ENCODE measurements at places on chromosomes 1 and 21.

DNA sequence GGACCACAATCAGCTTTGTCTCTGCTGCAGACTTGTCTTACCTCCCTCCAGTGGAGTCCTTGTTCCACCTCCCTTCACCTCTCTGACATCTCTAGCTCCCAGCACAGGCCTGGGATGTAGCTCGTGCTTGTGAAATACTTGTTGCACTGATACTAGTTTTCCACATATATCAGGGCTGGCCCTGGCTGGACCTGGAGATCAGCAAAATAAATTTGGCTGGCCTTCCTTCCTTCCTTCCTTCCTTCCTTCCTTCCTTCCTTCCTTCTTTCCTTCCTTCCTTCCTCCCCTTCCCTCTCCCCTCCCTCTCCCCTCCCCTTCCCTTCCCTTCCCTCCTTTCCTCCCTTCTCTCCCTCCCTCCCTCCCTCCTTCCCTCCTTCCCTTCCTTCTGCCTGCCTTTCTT is 196.5 kb downstream of the HIVEP3 start:
- DNase-seq: no peak

GRCh38 chr1:35112668-35113067 is 33.5 kb downstream of the ZMYM1 start:
- DNase-seq: no peak

- DNase-seq: no peak
Observed at GRCh38 chr1:57041901-57042300, 76.1 kb upstream of the C8B start.

DNA sequence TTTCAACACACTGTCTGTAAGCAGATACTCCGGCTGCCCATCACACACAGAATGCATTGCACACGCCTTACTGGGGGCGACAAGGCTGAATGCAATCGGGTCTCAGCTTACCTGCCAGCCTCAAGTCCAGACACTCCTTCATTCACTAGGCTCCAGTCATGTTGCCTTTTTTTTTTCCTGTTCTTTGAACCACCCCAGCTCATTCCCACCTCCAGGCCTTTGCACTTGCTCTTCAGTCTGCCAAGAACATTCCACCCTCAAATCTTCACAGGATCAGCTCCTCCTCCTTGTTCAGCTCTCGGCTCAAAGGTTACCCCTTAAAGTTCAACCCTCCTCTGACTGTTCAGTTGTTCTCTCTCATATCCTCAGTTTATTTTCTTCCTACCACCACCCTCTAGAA is 181.9 kb upstream of the ESRRG start:
- DNase-seq: no peak

DNA sequence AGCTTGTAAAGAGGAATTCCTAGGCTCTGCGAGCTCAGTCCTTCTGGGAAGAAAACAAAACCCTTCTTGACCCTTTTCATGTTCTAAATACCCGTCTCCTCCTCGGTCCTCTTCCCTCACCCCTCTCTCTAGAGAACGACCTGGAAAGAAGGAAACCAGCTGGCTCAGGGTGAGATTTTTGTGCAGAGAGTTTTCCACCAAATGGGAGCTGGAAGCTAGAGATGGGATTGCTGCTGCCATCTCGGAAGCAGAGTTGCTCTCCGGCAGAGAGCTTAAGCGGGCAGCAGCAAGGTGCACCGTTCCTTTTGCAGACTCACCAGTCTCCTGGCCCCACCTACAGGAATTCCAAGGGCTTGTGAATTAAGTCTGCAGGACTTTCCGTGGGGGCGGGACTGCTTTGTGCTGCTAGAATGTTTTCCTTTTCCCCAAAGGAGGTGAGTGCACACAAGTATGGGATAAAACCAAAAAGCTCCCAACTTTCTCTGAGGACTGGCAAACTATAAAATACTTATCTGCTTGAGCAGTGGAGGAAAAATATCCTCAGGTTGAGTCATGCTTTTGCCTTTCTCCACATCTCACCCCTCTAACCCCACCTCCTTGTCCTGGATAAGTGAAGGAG is 29.1 kb upstream of the KIAA0040 start:
- DNase-seq: no peak

DNA sequence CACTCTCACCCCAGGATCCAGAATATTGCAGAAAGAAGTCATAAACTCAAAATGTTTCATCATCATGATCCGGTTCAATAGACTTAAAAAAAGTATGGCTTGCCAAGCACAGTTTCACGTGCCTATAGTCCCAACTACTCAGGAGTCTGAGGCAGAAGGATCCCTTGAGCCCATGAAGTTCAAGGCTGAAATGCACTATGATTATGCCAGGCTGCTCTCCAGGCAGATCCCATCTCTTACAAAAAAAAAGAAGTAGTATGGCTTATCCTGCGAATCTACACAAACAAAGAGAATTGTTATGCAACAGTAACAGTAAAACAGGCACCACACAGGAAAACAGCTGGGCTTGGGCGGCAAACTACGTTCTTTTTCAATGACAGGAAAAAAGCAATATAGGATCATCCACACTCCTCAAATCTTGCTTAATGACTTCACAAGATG is 76.2 kb downstream of the EIF4G3 start:
- DNase-seq: no peak

GRCh38 chr1:60290393-60290792 is 216.8 kb upstream of the C1orf87 start:
- no peak for DNase-seq

- DNase-seq: no peak
Observed at GRCh38 chr1:235648407-235648907, 1.1 kb downstream of the GNG4 start.

DNA sequence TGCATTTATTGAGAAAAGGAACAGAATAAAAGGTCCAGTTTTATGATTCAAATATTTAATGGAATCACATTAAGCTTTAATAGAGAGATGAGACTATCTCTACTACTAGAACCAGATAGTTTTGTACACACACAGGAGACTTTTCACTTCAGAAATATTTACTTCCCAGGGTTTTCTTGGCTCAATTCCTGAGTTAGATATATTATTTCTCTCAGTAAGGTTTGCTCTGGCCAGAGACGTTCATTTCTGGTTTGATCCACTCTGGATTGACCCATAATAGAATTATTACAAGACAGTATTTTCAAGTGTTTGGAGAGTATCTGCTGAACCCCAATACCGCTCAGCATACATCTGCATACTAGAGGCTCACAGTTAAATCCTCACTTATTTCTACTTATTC is 1.3 kb upstream of the RCOR3 start:
- no peak for DNase-seq

DNA sequence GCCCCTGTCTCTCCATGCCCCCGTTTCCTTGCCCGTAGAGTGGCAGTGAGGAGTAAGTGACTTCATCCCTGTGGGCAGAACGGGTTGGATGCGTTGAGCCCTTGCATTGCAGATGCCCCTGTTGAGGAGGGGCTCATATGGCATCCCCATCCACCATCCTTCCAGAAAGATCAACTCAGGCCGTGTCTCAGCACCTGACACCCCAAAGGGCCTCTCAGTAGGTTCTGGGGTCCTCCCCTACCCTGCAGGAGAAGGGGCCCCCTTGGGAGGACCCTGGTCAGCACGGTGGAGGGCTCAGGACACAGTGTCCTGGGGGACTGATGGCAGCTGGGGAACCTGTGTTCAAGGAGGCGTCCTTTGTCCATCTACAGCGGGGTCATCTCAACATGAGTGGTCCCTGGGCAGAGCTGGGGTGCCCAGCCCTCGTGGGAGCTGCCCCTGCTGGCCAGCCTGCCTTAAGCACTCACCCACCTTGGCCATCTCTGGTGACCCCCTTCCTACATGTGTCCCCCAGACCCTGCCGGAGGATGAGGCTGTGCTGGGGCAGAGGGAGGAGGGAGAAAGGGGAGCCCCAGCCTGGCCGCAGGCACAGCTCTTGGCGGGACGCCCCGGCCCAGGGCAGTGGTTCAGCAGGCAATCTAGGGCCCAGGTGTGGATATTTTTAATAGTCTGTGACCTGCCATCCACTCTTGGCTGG is 48.2 kb upstream of the ACTRT2 start:
- DNase-seq: no peak

GRCh38 chr1:151062741-151063371 is 2.7 kb downstream of the MLLT11 start:
- DNase-seq: no peak

Data from central memory CD4-positive, alpha-beta T cell (primary cell).